ENCODE measurements at places on chromosomes 7 and 10. TPM values are rescaled to one million over a fixed set of nuclear protein-coding genes. Genes with fewer than 3 reads are reported as not detected.

- no peaks in the 10 kb centered on the region for H3K36me3 ChIP-seq
- no peaks in the 10 kb centered on the region for H3K27me3 ChIP-seq
These were observed 47.7 kb downstream of the LRGUK start for GRCh38 chr7:134174795-134175261.

DNA sequence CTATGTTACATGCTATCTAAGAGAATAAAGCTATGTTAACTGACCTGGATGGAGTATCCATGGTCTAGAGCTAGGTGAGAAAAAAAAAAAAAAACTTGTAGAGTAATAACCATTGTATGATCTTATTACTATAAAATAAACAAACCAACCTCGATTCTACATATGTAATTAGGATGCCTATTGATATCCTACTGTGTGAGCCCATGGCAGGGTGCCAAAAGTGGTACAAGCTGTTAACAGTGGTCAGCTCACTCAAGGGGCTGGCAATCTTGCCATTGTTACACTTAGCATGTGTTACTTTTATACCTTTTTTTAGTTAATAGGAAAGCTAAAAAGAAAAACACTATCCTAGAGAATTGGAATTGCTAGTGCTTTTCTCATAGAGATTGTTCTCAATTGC is 13.5 kb upstream of the IL6 start:
- no peaks in the 10 kb centered on the region for H3K36me3 ChIP-seq
- H3K4me3 ChIP-seq = no peak overlapping the region
- peaks cover 14% of the 10 kb centered on the region for H3K4me1 ChIP-seq
- no peaks in the 10 kb centered on the region for H3K27me3 ChIP-seq
- H3K27ac ChIP-seq = no peak overlapping the region

- DNase-seq = no peak
- no peak overlapping the region for H3K4me3 ChIP-seq
- no peak overlapping the region for H3K27ac ChIP-seq
- no peaks in the 10 kb centered on the region for H3K27me3 ChIP-seq
- H3K4me1 ChIP-seq = peaks cover 5% of the 10 kb centered on the region
- H3K36me3 ChIP-seq = no peaks in the 10 kb centered on the region
These were observed 140.9 kb upstream of the FAM3C start for GRCh38 chr7:121537031-121537430.

- no peak overlapping the region for H3K27ac ChIP-seq
- H3K27me3 ChIP-seq = no peaks in the 10 kb centered on the region
- H3K4me1 ChIP-seq = no peaks in the 10 kb centered on the region
- H3K36me3 ChIP-seq = no peaks in the 10 kb centered on the region
- no peak overlapping the region for H3K4me3 ChIP-seq
These were observed 56.5 kb downstream of the PLXDC2 start for GRCh38 chr10:19872504-19873271.

- no peak overlapping the region for H3K27ac ChIP-seq
- peak; percentile 1 for DNase-seq
- H3K27me3 ChIP-seq = no peaks in the 10 kb centered on the region
- no peaks in the 10 kb centered on the region for H3K36me3 ChIP-seq
- no peaks in the 10 kb centered on the region for H3K4me1 ChIP-seq
These were observed 373.1 kb downstream of the THSD7A start for GRCh38 chr7:11458736-11459483.

GRCh38 chr10:65968871-65969270 is 957.0 kb upstream of the LRRTM3 start:
- no peak for DNase-seq
- H3K27ac ChIP-seq = no peak overlapping the region
- H3K4me1 ChIP-seq = no peaks in the 10 kb centered on the region
- H3K36me3 ChIP-seq = no peaks in the 10 kb centered on the region
- H3K4me3 ChIP-seq = no peak overlapping the region

DNA sequence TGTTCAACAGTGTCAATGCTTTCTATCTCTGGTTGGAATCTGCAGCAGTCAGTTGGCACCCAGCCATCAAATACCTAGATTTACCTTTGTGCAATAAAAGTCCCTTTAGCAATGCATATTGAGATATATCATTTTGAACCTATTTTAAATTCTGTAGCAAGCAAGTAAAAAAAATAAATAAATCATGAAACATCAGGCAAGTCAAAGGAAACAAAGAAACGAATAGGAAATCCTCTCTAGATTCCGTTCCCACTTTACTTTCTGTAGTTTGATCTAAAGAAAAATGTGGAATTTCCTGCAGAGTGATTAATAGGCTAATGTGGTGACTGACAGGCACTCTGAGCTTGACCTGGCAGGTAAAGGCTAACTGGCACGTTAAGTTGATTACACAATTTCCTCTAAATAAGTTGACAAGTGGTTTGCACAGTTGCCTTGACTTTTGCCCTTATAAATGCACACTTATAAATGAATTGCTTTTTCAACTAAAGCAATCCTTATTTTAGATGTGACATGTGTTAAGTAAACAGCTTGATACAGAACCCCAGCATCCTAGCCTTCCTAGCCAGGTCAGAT is 208.1 kb upstream of the TCF7L2 start:
- no peak overlapping the region for H3K27ac ChIP-seq
- no peaks in the 10 kb centered on the region for H3K27me3 ChIP-seq

GRCh38 chr7:35781200-35781701 is 19.6 kb upstream of the SEPTIN7 start:
- no peaks in the 10 kb centered on the region for H3K4me1 ChIP-seq
- H3K36me3 ChIP-seq = no peaks in the 10 kb centered on the region
- H3K27me3 ChIP-seq = no peaks in the 10 kb centered on the region
- no peak overlapping the region for H3K27ac ChIP-seq
- no peak overlapping the region for H3K4me3 ChIP-seq
- no peak for DNase-seq

DNA sequence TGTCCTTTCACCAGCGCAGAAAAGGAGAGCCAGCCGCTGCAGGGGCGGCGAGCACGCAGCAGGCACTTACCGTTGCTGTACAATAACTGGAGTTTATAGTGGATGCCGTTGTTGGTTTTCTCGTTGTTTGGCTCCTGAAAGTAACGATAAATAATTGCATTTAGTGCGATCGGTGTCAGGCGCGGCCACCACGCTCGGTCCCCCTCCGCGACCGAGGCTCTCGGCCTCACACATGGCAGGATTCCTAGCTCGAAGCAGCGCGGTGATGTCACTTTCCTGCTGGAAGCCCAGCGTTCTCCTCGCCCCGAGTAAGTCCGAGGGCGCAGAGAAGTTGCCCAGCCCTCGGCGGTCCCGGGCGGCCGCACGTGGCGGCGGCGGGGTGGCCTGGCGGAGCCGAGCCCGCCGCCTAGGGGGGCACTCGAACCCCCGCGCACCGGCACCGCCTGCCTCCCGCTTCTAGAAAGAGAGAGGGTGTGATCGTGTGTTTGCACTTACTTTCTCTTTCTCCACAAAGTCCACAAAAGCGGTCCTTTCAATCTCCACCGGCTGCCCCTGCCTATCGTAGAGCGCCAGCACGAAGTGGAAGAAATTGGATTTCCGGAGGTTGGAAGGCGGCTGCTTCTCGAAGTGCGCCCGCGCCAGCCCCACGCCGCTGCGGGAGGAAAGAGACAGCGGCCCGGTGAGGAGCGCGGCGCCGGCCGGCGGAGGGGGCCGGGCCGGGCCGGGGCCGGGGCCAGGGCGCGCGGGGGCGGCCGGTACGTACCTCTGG is 1.0 kb downstream of the EBF3 start:
- H3K27me3 ChIP-seq = peaks cover 18% of the 10 kb centered on the region
- peak overlapping the region; percentile 77 for H3K27ac ChIP-seq
- peak overlapping the region; percentile 83 for H3K4me3 ChIP-seq
- peak; percentile 97 for DNase-seq
- peaks cover 9% of the 10 kb centered on the region for H3K4me1 ChIP-seq
- peaks cover 13% of the 10 kb centered on the region for H3K36me3 ChIP-seq

DNA sequence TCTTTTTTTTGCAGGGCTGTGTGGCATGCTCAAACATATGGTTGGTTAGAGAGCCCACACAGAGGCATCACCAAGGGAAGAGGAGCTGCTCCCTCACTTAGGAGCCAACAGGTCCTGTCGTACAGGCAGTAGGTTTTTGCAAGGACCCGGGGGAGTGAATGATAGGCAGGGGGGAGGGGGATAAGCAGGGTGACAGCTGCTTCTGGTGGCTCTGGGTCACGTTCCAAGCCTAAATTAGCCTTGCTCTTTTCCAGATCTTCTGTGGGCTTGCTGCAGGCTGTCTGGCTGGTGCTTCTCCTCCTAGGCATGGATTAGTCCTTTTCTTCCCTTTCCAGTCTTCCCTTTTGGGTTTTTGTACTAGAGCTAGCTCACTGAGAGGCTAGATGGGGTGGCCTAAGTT is 117.7 kb upstream of the PODXL start:
- H3K27me3 ChIP-seq = peaks cover 22% of the 10 kb centered on the region
- no peaks in the 10 kb centered on the region for H3K4me1 ChIP-seq
- no peak for DNase-seq
- no peak overlapping the region for H3K27ac ChIP-seq

DNA sequence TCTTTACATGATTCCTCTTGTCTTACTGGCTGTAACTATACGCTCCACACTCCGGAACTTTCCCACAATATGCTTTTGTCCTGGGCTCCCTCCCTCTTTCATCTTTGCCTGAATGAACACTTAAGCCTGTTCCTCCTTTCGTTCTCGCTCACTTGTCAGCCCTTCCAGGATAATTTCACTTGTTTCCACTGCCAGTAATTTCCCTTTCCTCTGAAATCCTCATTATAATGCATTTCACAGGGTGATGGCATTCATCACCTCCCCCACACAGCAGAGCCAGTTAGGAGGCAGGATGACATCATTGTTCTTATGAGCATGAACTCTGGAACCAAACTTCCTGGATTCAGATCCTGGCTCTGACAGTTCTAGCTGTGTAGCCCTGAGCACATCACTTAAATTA is 372.6 kb downstream of the GPR158 start:
- H3K4me1 ChIP-seq = no peaks in the 10 kb centered on the region
- H3K4me3 ChIP-seq = no peak overlapping the region
- no peak overlapping the region for H3K27ac ChIP-seq
- H3K27me3 ChIP-seq = no peaks in the 10 kb centered on the region
- no peak for DNase-seq

GRCh38 chr7:127768241-127768640 is 116.2 kb downstream of the SND1 start:
- DNase-seq = peak; percentile 68
- peak overlapping the region; percentile 59 for H3K27ac ChIP-seq
- H3K4me1 ChIP-seq = peaks cover 43% of the 10 kb centered on the region
- H3K4me3 ChIP-seq = no peak overlapping the region
- H3K36me3 ChIP-seq = peaks cover 4% of the 10 kb centered on the region

GRCh38 chr7:9030976-9031375 is 597.6 kb downstream of the NXPH1 start:
- H3K36me3 ChIP-seq = no peaks in the 10 kb centered on the region
- no peak overlapping the region for H3K27ac ChIP-seq
- no peaks in the 10 kb centered on the region for H3K4me1 ChIP-seq

Gene SLC18A2
- total RNA-seq = under 0.01 TPM

Gene AQP1
- total RNA-seq = 0.59 TPM

Gene ERV3-1
- total RNA-seq = 18.9 TPM

Gene CYTH3
- 94.3 TPM for total RNA-seq

Gene ZDHHC6
- total RNA-seq = 26.1 TPM

Gene CCDC172
- not detected for total RNA-seq

Gene PNLIPRP1
- total RNA-seq = not detected

Gene ANKRD7
- total RNA-seq = 1.8 TPM

Gene PIK3AP1
- 0.36 TPM for total RNA-seq

Gene CRPPA
- 2.4 TPM for total RNA-seq

Gene TRPV5
- total RNA-seq = not detected

Gene MSS51
- total RNA-seq = 2.4 TPM

Gene SMKR1
- 0.72 TPM for total RNA-seq

Data from osteoblast (primary cell).